Eye (tissue), 1 donor: ENCODE measurements at places on chromosomes 1 and 21.

- no peak for DNase-seq
Measured at GRCh38 chr21:45374826-45375455, 30.0 kb upstream of the COL18A1 start.

GRCh38 chr21:17989780-17990179 is 170.6 kb upstream of the C21orf91 start:
- DNase-seq: no peak

- no peak for DNase-seq
Measured at GRCh38 chr1:208234721-208235120, 9.5 kb downstream of the PLXNA2 start.

- peak; percentile 59 for DNase-seq
Measured at GRCh38 chr21:41952568-41953248, 1.1 kb downstream of the C2CD2 start.

- DNase-seq: peak; percentile 70
Measured at GRCh38 chr1:192538407-192539296, 36.9 kb upstream of the RGS1 start.

GRCh38 chr1:54583307-54583686 is 35.3 kb downstream of the ACOT11 start:
- DNase-seq: no peak

GRCh38 chr1:229342656-229343569 is at the start of gene CCSAP:
Gene CCSAP (minus strand): TSS chr1:229343047. CDS start chr1:229342465, 582 bp downstream.
- no peak for DNase-seq

DNA sequence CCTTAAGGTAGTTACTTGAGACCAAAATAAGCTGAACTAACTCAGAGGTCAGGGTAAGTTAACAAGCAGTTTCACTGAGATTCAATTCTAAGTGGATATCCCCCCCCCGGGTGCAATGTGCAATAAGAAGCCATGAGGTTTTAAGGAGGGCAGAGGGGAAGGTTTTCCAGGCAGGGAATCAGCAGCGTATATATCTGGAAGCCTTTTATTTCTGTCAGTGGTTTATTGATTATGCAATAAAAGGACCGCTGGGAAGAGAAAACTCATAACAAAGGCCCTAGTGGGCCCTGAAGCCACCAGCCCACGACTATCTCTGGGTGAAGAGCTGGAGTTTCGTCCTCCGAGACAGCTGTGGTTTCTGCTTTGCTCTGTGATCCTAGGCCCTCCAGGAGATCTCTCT is 53.1 kb upstream of the CTPS1 start:
- no peak for DNase-seq

- no peak for DNase-seq
Measured at GRCh38 chr1:64472805-64473204, 2.9 kb downstream of the CACHD1 start.

DNA sequence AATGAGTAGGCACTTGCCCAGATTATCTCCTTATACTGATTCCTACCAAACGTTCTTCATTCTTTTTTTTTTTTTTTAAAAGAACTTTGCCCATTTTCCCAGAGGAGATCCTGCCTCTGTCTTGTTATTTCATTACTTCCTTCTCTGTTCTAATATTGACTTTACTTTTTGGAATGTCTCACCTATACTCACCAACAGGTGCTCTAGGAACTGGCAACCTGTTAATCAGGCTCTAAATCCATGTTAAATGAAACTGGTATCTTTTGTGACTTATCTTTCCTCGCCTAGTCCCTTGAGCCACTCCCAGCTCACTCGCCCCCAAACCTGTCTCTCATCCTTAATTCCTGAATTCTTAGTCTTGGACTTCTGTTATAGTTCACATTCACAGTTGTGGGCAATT is 1.2 kb upstream of the CRCT1 start:
- DNase-seq: no peak

- no peak for DNase-seq
Measured at GRCh38 chr21:35197992-35198431, 148.9 kb upstream of the RUNX1 start.

DNA sequence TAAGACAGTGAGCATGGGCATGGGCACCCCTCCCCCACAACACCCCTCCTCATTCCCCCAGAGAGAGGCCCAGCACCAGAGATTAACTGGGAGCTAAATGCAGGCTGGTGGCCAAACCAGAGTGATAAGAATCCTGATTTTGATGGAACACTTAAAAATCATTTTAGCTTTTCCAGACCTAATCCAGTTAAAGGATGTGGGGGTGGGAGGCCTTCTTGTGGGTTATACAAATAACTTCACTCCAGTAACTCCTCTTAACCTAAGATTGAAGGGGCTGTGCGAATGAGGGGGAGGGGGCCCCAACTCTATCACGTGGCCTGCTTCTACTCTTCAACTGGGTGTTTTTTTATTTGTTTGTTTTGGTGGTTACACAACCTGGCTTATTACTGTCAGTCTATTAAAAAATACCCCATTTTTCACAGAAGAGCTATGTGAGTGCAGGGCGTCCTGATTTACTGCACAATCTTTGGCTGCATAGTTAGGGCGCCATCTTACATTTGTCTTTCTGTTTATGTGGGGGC is 398.1 kb upstream of the LYPLAL1 start:
- no peak for DNase-seq

GRCh38 chr1:45508295-45509151 is 8.4 kb downstream of the MMACHC start:
- no peak for DNase-seq

- no peak for DNase-seq
Measured at GRCh38 chr1:53560581-53561502, 101.6 kb downstream of the DMRTB1 start.

GRCh38 chr1:246779561-246780175 is 55.5 kb downstream of the SCCPDH start:
- no peak for DNase-seq

DNA sequence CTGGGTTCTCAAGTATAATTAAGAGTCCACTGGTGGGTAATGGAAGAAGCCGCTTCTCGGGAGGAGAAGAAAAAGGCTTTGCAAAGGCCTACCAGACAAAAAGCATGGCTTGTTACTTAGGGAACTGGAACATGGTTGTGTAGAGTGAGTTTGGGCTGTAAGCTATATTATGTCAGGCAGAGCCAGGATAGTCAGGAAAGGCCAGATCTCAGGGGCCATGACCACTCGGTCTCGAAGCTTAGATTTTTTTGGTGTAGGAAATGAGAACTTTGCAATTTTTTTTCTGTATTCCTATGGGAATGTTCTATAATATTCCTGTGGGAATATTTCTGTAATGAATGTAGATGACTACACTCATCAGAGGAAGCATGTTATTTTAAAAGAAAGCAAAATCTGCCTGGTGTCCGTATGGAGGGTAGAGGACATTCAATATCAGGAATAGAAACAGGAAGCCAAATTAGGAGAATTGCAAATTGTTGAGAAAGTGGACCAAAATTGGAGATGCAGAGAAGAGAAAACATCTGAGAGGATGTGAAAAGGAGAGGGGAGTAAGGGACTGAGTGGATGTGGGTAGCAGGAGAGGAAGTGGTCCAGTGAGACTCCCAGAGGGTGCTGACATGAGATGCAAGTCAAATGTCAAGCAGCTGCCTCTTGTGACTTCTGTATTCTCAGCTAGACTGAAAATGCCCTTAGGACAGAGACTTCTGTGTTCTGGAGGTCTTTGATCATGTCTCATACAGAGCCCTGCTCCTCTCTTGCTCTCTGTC is 45.2 kb upstream of the HAO2 start:
- DNase-seq: no peak

- DNase-seq: no peak
Measured at GRCh38 chr1:195530961-195531360, 1077.3 kb downstream of the KCNT2 start.

DNA sequence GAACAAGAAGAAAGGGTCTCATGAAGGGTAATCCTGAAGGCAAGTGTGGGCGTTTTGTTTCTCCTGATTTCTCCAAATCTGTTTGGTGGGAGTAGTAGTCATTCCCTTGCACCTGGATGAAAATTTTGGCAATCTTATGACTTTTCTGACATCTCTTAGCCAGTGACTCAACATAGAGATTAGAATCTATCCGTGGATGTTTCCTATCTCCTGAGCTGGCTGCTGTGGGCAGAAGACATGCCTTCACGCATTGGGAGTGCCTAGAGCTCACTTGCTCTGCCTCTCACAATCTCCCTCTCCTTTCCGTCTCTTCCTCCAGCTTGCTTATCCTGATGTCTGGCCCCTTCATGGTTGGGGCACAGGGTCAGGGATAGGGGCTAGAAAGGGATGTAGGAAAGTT is 174.2 kb upstream of the NFIA start:
- DNase-seq: no peak

- no peak for DNase-seq
Measured at GRCh38 chr1:246893191-246893939, 38.4 kb downstream of the AHCTF1 start.

- DNase-seq: no peak
Measured at GRCh38 chr1:195954848-195955247, 653.4 kb downstream of the KCNT2 start.

- no peak for DNase-seq
Measured at GRCh38 chr1:236228411-236228810, 53.3 kb downstream of the ERO1B start.

DNA sequence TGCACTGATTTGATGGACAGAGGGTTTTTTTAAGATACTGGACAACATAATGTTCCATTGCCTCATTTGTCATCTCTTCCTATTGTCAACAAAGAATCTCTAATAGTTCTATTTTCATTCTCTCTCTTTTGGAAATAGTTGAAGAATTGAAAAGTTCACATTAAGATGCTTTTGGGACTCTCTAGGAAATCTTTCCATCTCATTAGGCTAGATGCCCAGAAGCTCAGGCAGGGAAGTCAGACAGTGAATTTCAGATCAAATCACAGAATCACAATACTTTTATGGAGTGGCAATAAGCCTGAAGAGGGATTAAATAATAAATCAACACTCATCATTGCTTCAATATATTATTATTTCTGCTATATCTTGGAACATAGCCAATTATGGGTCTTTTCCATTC is 29.2 kb downstream of the NEGR1 start:
- no peak for DNase-seq

- DNase-seq: no peak
Measured at GRCh38 chr1:28466226-28466778, 39.5 kb upstream of the RCC1 start.

DNA sequence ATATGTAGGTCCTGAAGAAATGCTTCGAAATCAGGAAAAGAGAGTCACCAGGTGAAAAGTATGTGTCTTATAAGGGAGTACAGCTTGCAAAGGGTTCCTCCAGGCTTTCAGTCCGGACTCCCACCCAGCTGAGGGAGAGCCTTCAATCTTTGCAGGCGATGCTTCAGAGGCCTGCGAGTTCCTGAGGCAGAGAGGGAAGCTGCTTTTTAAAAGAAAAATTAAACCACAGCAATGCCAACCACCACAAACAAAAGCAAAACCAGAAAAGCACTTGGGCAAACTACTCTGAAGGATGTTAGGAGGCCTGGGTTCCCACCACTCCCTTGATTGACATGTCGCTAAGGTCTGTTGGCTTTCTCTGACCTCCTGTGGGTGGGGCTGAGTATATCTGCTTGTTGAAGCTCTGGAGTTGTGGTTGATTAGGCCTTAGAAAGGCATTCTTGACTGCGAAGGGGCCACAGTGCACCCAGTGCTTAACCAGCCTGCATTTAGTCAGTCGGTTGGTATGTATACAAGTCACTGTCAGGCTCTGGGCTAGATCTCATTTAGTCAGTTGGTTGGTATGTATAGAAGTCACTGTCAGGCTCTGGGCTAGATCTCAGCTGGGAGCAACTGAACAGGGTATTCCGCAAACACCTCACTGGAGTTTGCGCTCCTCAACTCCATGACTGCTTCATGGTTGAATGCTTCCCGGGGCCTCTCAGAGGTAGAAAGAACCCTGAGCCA is 1.2 kb downstream of the NIPAL3 start:
- no peak for DNase-seq

GRCh38 chr1:195766709-195767108 is 841.5 kb downstream of the KCNT2 start:
- no peak for DNase-seq

GRCh38 chr1:85576266-85576641 is 4.3 kb upstream of the CCN1 start:
- DNase-seq: no peak

DNA sequence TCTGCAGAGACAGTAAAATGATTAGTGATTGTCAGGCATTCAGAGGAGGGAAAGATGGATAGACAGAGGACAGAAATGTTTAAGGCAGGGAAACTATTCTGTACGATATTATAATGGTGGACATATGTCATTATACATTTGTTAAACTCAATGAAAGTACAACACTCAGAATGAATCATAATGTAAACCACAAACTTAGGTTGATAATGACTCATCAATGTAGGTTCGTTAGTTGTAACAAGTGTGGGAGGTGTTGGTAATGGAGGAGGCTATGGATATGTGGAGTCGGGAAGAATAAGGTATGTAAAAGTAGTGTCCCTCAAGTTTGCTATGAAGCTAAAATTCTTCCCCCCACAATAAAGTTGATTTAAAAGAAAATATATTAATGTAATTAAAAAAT is 455.0 kb downstream of the BRINP3 start:
- no peak for DNase-seq

DNA sequence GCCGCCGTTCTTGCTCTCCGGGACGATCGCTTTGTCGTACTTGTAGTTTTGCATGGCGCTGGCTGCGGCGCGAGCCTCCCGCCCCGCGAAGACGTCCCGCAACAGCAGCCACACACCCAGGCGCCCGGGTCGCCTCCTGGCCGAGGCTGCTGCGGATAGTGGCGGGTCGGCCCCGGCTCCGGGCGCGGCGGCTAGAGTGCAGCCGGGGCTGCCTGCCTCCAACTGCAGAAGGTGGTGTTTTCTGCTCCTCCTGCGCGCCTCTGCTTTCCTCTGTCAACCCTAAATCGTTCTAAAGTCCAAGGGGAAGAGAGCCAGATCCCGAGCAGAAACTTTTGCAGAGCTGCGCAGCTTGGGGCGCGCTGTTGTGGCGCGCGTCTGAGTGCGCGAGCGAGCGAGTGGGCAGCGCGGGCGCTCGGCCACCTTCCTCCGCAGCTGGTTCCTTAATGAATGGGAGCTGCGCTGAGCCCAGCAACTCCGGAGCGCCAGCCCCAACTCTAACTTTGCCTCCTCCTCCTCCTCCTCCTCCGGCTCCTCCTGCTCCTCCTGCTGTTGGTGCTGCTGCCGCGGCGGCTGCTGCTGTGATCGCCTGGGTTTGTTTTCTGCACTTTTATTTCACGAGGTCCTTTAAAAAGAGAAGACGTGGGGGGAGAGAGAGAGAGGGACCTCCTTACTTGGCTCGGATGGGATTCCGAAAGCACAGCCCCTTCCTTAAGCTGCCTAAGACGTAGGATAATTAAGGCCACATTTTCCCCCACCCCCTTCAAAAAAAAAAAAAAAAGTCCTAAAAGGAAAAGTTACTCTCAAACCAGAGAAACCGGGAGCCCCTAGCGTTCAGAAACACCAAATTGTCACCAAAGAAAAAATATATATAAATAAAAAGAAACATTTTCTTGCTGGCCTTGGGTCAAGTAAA is at the start of gene PLPP3:
Gene PLPP3 (minus strand): TSS at position 601 of the 913 bp plus-strand sequence. CDS start 547 bp downstream, at position 54.
- peak; percentile 96 for DNase-seq

GRCh38 chr1:20178634-20179370 is 7.1 kb upstream of the UBXN10 start:
- DNase-seq: no peak

DNA sequence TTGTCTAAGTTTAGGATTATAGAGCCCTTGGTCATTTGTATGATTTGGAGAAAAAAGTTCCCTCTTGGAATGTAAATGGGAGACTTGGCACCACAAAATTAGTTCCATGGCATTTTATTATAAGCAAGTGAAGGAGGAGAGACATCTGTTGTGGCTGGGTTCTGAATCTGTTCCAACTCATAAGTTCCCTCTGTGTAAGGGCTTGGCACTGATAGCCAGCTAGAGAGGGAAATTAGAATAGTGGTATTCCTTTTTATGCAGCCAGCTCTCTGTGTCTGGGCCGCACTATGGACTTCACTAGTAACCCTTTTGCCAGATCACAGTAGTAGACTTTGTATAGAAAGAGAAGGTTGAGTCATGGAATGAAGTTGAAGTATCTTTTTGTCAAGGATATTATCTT is 31.1 kb downstream of the GNAI3 start:
- no peak for DNase-seq

- no peak for DNase-seq
Measured at GRCh38 chr1:182624577-182624976, 20.4 kb upstream of the RGS16 start.
